ENCODE measurements at places on chromosomes 7 and 10. TPM values are rescaled to one million over a fixed set of nuclear protein-coding genes. Genes with fewer than 3 reads are reported as not detected.

- no peak for ATAC-seq
Measured at GRCh38 chr7:74101061-74101681, 17.6 kb downstream of the LIMK1 start.

Gene UBTD1
- 5.1 TPM for total RNA-seq

DNA sequence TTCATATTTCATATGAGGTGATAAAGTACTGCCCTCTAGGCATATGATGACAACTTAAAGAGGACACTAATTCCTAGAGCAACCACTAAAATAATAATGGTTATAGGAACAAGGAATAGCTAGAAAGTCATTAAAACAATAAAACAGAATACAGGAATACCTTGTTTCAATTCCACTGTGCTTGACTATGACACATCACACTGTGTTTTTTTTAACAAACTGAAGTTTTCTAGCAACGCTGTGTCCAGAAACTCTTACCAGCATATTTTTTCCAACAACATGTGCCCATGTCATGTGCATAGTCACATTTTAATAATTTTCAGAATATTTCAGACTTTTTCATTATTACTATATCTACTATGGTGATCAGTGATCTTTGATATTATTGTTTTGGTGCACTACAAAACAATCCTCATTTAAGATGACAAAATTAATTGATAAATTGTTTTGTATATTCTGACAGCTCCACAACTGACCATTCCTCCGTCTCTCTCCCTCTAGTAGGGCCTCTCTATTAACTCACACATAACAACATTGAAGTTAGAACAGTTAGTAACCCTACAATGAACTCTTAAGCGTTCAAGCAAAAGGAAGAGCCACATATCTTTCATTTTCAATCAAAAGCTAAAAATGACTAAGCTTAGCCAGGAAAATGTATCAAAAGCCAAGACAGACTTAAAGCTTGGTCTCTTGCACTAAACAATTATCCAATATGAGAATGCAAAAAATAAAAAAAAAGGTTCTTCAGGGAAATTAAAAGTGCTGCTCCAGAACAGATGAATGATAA lies 85.8 kb downstream of the SNX13 start:
- ATAC-seq, result no peak

Gene STEAP2
- total RNA-seq, result 2.4 TPM

Gene ACADSB
- total RNA-seq, result 21.1 TPM

GRCh38 chr10:123994417-123995081 lies 98.8 kb downstream of the CHST15 start:
- peak; percentile 91 for ATAC-seq

GRCh38 chr10:79285315-79286197 lies 61.7 kb upstream of the PPIF start:
- no peak for ATAC-seq

DNA sequence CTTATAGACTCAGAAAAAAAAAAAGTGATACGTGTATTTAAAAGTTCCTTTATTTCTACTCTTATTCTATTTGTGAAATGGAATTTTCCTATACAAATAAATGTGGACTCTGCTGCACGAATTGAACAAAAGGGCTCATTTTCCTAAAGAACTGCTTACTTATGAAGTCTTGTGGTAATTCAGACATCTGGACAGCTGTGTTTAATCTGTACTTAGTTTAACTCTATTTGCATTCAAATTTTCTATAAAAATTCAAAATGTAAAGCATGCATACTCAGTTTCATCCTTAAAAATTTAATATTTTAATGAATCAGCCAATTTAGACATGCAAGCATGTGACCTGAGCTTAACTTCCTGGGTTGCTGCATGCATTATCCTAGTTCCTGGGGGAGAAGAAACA lies 118.0 kb upstream of the PCLO start:
- ATAC-seq, result no peak

Gene NOLC1
- total RNA-seq, result 57.5 TPM

Gene EN2
- not detected for total RNA-seq

Gene PPP1R17
- total RNA-seq, result not detected

Gene CDHR1
- 29.0 TPM for total RNA-seq

DNA sequence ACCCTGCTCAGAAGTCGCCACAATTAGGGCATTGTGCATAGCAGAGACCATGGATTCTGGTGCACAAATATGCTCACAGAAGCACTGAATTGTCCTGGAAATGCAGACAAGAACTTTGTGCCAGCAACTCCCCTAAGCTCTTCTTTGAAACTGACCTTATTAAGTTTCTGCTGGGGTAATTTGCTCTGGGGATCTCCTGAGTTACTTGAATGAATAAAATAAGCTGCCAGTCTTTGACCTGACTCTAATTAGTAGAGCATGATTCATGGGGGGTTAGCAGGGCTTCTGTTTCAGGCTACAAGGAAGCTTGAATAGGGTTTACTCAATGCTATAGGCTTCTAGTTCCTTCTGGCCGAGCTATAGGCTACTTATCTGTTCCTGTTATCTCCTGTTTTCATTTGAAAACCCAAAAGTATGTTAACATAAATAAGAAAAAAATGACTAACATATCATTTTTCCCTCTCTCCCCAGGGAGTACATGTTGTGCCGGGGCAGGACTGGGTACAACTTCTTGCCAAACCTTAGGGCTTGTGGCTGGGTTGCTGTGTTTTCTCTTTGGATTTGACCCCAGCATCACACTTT lies 169.0 kb upstream of the TMEM229A start:
- ATAC-seq, result no peak

Gene PTPRN2
- total RNA-seq, result 0.44 TPM

DNA sequence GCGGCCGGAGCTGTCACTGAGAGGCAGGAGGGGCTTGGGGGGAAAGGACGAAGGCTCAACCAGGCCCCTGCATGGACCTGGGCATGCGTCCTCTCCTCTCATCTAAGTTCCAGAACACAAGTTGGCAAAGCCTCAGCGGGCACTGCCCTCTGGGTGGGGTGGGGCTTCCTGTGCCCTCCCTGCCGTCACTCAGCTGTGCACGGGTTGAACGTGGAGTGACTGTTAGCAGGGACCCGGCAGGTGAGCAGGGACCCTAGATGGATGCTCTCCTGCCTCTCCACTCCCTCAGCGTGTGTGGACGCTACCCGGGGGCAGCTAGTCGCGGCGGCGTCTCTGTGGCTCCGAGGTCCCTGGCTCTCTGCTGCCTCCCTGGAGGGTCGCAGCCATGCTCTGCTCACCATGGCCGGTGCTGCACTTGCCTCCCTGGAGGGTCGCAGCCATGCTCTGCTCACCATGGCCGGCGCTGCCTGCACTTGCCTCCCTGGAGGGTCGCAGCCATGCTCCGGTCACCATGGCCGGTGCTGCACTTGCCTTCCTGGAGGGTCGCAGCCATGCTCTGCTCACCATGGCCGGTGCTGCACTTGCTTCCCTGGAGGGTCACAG lies 36.4 kb upstream of the TTYH3 start:
- ATAC-seq, result no peak

DNA sequence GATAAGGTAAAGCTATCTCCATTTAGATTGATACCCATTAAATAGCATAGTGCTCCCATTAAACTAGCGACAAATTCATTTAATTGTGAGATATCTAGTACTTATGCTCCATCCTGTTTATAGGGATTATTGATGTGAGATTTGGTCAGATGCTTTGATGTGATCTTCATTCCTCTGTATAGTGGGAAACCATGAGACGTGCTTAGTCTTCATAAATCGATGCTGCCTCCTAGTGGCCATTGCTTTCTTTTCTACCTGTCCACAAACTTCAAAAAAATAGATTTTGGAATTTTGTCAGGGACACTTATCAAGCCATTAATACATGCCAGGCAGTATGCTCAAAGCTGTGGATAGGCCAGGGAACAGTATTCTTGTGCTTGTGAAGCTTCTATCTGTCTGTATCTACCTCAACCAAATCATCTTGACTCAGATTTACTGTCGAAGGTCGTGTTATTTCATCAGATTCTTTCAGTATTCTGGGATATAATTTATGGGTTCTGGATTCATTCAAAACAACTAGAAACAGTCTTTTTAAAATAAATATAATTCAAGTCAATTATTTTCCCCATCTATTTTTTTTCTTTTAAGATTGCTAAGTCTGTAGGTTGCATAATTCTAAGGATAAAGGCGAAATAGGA lies 12.0 kb downstream of the LSM8 start:
- ATAC-seq, result peak; percentile 61

Gene RET
- total RNA-seq, result 0.20 TPM

Gene ZMIZ2
- total RNA-seq, result 34.0 TPM

- no peak for ATAC-seq
Measured at GRCh38 chr10:71585564-71586290, 133.9 kb downstream of the C10orf105 start.

DNA sequence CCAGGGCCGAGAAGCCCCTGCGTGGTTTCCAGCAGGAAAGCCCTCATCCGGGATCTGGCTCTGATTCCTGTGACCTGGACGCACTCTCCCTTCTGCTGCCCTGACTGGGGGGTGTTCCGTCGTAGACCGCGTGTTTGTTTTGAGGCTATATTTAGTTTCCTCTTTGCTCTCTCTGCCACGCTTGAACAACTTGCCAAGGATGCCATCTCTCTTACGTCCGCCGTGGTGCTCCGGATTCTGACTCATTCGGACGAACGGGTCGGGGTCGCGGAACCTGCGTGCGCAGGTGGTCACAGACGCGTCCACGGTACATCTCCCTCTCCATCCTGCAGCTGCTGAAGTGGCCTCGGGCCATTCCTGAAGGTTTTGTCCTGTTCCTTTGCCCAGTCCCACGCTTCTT lies 10.4 kb upstream of the SORCS3 start:
- no peak for ATAC-seq

DNA sequence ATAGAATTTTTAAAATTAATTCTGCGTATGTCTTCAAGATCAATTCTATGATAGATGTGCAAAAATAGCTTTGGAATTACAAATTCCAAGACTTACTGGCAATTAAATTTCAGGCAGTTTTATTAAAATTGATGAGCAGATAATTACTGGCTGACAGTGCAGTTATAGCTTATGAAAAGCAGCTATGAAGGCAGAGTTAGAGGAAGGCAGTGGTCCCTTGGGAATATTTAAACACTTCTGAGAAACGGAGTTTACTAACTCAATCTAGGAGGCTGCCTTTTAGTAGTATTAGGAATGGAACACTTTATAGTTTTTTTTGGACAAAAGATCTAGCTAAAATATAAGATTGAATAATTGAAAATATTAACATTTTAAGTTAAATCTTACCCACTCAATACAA lies 70.8 kb downstream of the CFTR start:
- no peak for ATAC-seq

GRCh38 chr10:48383393-48383792 lies 76.9 kb downstream of the MAPK8 start:
- ATAC-seq, result no peak

- peak; percentile 50 for ATAC-seq
Measured at GRCh38 chr7:2299131-2299829, 15.0 kb downstream of the SNX8 start.

DNA sequence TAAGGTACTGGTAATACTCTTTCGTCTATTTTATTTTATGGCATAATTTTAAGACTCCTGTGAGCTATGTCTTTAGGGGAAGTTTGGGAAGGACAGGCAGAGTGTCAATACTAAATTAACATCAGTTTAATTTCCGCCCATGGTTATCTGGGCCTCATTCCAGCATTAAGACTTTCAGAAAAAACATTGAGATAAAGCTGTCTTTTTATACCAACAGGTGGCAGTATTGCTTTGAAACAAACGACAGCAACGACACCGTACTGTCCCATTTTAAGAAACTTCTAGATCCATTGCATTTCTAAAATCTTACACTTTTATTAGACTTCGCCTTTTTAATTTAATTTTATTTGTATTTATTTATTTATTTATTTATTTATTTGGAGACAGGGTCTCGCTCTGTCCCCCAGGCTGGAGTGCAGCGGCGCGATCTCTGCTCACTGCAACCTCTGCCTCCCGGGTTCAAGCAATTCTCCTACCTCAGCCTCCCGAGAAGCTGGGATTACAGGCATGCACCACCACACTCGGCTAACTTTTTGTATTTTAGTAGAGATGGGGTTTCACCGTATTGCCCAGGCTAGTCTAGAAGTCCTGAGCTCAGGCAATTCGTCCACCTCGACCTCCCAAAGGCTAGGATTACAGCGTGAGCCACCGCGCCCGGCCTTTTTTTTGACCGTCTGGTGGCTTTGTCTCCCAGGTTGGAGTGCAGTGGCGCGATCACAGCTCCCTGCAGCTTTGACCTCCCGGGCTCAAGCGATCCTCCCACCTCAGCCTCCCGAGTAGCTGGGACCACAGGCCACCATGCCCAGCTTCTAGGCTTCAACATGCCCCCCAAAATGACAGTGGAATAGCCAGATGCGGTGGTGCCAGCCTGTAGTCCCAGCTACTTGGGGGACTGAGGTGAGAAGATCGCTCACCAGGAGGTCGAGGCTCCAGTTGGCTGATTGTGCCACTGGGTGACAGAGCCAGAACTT lies 78.7 kb upstream of the C1GALT1 start:
- ATAC-seq, result no peak

DNA sequence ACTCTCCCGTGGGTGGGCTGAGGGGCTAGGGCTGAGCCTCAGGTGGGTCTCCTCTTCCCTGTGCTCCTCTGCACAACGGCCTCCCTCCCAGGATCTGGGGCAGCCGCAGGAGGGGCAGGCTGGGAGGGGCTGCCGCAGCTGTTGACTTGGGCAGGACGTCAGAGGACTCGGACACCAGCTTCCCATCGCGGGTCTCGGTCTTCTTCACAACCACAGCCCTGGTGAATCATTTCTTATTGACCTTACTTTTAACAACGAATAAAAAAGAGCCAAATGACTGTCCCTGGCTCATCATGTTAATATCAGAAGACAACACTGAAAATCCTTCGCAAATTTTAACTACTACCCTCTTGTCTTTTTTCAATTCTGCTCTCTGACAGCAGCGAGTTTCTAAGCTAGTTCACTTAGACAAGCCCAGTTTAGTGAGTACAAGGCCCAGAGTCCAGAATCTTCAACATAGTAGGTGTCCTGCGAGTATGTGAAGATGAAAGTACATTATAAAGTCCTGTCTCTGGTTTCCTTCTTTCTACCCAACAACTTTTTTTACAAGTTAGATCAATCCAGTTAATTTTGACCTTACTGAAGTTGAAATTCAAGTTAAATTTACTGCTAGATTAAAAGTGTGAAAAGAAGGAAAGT lies 32.4 kb downstream of the CTNNA3 start:
- no peak for ATAC-seq

GRCh38 chr10:88385601-88386203 lies 197.4 kb downstream of the RNLS start:
- ATAC-seq, result peak; percentile 91

Gene RARRES2
- 7.5 TPM for total RNA-seq

DNA sequence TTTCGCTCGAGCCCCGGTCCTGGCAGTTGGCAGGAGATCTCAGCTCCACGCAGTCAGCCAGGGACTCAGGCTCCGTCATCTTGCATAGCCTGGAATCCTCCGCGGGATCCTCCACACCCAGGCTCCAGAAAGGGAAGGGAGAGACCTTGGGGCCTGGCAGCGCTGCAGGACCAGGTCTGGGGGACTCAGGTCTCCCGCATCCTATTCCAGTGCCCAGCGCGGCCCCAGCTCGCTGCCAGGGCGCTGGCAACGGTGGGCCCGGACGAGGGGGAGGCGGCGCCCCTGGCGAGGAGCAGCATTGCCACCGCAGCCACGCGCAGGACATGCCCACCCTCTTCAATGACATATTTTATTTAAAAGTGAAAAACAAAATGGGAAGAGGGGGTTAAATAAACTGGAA lies 83.4 kb downstream of the LANCL2 start:
- ATAC-seq, result no peak

GRCh38 chr7:77913977-77914607 lies 115.5 kb downstream of the PHTF2 start:
- ATAC-seq, result no peak

Gene TMEM270
- total RNA-seq, result not detected
